ENCODE measurements at places on chromosomes 3 and 15. TPM values are rescaled to one million over a fixed set of nuclear protein-coding genes. Genes with fewer than 3 reads are reported as not detected.

CLDN1 gene
- 197 TPM for total RNA-seq

DUOX1 gene
- 16.9 TPM for total RNA-seq

PLAAT1 gene
- total RNA-seq = 1.0 TPM

XCR1 gene
- not detected for total RNA-seq

FOXL2 gene
- total RNA-seq = 0.30 TPM

RAB5A gene
- total RNA-seq = 102 TPM

CHRNB4 gene
- not detected for total RNA-seq

GPR171 gene
- not detected for total RNA-seq

GNB4 gene
- total RNA-seq = 20.3 TPM

TMEM158 gene
- total RNA-seq = 1.9 TPM

STRA6 gene
- total RNA-seq = not detected

DNA sequence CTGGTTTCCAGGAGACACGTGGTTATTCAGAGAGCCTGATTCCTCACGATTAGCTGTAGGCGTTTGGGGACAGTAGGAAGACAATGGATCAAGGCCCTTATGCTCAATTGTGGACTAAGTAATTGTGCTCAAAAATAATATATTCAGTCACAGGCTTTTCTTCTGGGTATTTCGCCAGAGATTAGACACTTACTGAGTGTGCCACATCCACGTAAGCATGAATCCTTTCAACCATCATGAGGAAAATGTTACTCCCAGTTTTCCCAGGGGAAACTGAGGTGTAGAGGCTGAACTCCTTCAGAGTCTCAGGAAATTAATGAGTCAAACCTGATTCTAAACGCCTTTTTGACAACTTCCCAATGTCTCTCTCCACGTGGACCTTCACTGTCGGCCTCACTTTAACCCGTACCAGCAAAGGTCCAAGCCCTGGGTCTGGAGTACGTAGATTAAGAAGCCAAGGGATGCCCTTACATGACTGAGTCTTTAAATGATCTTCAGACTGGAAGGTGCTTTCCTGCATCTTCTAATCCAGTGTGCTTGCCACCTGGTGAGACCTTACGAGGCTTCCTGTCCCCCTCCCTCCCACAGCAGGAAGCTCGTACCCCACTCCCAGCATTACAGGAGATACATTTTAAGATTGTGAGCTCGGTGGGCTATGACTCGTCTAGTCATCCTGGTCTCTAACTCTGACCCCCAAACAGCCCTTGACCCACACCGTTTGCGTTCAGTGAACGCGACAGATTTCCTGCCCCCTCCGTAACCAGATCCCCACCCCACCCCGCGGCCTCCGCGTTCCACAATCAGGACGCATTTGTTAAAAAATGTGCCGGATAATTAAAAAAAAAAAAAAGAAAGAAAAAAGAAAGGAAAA lies 1.7 kb downstream of the PKM start:
- peak; percentile 35 for DNase-seq

DNA sequence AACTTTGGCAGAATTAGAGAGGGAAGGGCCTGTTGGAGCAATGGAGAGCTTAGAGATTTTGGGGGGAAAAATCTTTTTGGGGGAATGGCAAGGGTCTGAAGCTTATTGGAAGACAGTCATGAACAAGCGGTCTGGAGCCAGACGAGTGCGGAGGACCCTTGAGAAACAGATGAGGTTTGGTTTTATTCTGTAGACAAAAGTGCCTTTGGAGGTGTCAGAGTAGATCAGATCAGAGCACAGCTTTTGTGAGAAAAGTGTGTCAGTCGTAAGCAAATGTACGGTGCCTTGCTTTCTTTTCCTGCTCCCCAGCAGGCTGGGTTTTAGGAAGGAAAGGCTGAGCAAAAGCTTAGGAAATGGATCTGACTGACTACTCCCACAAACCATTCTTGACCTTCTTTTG lies 236.8 kb upstream of the TPRG1 start:
- DNase-seq = no peak

GRCh38 chr3:54309601-54310000 lies 187.2 kb downstream of the CACNA2D3 start:
- no peak for DNase-seq

DNA sequence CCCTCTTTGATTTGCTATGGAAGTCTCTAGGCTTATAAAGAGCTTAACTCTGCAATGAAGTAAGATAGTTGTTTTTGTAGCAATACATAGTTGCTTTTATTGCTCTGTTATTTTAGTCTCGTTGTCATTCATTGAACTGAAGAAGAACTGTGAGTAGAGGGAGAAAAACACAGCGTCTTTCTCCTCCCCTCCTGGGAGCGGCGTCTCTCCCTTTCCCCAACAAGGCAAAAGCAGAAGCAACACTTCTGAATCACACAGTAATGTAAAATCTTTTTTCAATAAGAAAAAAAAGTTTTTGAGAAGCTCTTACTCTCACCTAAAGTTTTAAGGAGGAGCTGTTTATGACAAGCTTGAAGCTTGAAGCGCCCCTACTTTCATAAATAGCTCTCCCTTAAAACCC lies 119.3 kb upstream of the SLC7A14 start:
- DNase-seq = no peak

- DNase-seq = no peak
These were observed 38.1 kb upstream of the PTX3 start for GRCh38 chr3:157398598-157398997.

DNA sequence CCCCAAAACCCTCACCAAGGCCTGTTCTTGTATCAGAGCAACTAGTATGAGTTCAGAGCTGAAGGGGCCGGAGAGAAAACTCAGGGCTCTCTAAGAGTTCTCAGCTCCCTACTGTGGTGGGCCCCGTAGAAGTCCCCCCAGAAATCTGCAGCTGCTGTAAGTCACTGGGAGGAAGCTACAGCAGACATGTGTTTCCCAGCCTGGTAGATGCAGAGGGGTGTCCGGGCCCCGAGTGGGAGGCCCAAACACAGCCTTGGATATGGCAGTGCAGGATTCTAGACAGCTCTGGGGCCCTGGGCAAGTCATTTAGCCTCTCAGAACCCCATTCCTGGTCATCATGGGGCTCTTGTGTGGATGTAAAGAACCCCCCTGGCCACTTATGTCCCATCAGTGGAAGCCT lies 39.2 kb upstream of the CSPG4 start:
- DNase-seq = no peak

GRCh38 chr3:37147666-37148065 lies 26.7 kb downstream of the LRRFIP2 start:
- no peak for DNase-seq

DNA sequence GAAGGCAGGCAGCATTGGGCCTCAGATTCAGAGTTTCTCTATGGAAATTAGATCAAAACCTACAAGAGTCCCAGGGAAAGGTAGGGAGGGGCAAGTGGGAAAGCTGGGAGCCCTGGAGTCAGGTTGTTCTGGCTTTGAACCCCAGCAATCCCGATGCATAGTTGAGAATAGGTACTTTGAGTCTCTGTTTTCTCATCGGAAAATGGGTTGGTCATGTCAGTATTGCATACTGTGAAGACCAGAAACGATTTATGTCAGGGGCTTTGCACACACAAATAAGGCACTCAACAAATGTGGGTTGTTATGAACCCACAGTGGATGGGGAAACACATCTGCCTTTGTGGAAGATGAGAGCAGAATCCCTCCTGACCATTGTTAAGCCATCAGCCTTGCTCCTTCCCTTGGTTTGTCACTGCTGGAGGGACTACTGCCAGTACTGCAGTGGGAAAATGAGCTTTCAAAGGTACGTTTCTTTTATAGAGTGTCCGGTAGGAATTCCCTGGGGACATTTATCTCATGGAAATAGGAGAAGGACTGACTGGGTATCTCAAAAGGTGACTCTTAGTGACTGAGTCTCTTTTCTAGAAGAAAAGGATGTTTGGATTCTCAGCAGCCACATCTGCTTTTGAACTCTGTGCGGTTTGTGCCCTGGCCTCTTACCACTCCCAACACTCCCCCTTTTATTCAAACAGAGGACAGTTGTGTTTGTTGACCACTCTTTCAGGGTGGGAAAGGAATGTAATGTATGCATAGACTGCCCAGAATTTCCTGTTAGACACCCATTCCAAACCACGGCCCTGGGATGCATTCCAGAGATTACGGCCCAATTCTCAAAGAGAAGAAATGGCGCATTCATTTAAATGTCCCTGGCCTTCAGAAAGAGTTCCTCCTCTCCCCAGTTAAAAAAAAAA lies 54.6 kb upstream of the VILL start:
- peak; percentile 87 for DNase-seq

DNA sequence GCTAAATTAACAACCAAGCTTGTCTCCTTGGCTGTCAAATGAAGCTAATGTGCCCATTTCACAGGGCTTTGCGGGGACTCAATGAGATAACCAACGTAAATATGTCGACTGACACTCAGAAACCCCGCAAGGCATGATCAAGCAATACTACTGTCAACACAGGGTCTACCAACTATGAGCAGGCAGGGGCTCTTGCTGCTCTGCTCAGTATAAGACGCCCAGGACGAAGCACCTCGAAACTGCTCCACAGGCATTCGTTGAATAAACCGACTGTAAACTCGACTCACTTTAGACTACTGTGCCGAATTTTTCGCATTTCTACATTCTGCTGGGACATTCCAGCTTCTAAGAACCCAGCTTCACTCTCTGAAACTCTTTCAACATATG lies 55.0 kb downstream of the FEZF2 start:
- DNase-seq = no peak

DNA sequence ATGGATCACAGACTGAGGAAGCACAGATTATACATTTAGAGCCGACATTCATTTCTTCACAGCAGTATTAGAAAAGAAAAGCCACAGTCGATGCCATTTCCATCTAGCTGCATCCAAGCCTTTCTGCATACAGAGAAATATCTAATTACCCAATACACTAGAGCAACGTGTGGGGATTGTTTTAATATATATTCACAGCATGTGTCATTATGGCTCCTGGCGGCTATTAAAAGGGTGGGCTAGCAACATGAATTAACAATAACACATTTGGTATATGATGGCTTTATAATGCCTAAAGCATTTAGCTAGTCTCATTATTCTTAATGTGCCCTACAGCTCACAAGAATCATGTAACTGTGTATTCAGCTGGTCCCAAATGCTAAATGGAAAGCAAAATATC lies 1030.5 kb downstream of the FHIT start:
- no peak for DNase-seq

- DNase-seq = peak; percentile 27
These were observed 515.2 kb upstream of the CCDC54 start for GRCh38 chr3:106862067-106862466.

GRCh38 chr15:34993877-34994276 lies 5.8 kb upstream of the ZNF770 start:
- DNase-seq = no peak

DNA sequence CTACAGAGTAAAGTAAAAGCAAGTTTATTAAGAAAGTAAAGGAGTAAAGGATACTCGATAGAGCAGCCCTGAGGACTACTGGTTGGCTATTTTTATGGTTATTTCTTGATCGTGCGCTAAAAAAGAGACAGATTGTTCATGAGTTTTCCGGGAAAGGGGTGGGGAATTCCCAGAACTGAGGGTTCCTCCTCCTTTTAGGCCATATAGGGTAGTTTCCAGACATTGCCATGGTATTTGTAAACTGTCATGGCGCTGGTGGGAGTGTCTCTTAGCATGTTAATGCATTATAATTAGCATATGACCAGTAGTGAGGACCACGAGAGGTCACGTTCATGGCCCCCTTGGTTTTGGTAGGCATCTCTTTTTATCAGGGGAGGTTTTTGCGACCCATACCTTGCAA lies 213.1 kb downstream of the OSBPL10 start:
- DNase-seq = no peak

- DNase-seq = no peak
These were observed 11.3 kb downstream of the B3GALNT1 start for GRCh38 chr3:161093895-161094294.

DNA sequence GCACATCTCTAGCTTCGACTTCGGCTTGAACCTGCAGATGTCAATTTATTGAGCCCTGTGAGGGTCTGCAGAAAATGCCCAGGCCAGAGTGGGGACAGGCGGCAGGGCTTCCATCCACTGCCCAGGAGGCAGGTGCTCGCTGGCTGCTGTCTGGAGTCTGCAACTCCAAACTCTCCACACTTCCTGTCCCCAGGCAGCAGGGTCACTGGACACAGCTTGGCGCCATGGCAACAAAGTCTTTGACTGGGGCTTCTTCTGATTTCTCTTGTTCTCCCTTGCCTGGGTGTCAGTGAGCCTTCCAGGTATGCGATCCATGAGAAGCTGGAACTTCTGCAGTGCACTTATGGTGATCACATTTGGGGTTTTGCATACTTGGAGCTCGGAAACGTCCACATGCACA lies 33.5 kb downstream of the SV2B start:
- DNase-seq = no peak

GRCh38 chr3:98563661-98564281 lies 29.6 kb downstream of the CPOX start:
- DNase-seq = peak; percentile 56

DNA sequence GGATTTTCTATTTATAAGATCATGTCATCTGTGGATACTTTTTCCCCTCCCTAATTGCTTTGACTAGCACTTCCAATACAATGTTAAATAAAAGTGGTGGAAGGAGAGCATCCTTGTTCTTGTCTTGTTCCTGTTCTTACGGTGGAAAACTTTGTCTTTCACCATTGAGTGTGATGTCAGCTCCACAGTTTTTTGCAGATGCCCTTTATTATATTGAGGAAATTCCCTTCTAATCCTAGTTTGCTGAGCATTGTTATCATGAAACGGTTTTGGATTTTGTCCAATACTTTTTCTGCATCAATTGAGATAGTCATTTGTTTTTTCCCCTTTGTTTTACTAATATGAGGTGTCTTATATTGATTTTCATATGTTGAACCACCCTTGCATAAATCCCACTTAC lies 19.9 kb upstream of the IL20RB start:
- DNase-seq = no peak

- no peak for DNase-seq
These were observed 2.6 kb downstream of the MORF4L1 start for GRCh38 chr15:78875107-78875914.

DNA sequence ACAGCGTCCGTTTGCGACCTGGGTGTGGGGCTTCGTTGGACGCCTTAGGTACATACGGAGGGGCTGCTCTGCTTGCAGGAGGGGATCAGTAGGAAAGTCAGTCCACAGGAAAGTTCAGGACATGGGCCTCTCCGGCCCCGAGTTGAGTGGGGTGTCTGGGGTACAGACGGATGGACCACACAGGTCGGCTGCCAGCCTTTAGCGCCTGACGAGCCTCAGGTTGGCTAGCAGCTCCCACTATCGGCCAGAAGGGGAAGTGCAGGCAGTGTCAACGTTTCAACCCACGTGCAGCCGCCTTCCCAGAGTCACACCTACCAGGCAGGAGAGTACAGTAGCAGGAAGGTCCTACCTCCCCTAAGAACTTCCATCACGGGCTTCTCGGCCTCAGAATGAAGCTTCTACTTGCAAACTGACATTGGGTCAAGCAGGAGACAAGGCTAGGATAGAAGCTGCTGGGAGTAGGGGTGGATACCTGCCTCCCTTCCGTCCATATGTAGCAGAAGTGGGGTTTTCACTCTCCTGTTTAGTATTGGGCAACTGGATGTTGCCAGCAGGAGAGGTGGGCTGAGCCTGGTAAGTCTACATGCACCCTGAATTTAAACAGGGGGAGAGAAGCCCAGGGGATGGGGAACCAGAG lies 1.8 kb upstream of the SCN5A start:
- peak; percentile 59 for DNase-seq

DNA sequence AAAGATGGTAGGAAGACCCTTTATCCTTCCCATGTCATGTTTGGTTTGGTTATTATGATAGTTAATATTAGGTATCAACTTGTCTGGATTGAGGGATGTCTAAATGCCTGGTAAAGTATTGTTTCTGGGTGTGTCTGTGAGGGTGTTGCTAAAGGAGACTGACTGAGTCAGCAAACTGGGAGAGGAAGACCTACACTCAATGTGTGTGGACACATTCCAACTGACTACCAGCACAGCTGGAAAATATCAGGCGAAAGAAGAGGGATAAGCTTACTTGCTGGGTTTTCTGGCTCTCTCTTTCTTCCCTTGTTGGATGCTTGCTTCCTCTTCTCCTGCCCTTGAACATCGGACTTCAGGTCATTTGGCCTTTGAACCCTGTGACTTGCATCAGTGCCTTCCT lies 1227.6 kb upstream of the EPHA6 start:
- DNase-seq = peak; percentile 26
